ENCODE measurements at places on chromosomes 5 and 9.

- no peak for DNase-seq
Observed at GRCh38 chr9:109439378-109440116, 58.6 kb downstream of the PTPN3 start.

- DNase-seq = no peak
Observed at GRCh38 chr5:179120951-179121666, 60.9 kb downstream of the ZNF354C start.

- DNase-seq = no peak
Observed at GRCh38 chr5:154107756-154108155, 69.0 kb downstream of the MFAP3 start.

DNA sequence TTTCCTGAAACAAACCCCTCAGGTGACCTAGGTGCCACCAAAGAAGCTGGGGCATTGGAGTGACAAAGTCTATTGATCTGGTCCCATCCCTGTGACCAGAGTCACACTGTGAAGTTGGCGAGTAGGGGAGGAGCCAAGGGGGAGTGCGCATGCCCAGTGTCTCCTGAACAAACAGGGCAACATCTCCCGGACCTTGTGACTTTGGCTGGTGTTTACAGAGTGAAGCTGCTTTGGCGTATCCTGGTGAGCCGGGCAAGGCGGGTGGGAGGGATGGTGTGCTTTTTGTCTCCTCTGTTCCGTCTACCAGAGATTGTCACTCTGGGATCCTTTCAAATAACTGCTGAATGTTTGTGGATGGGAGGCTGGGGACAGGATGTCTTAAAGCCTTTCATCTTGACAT, 204.5 kb downstream of the HSPA4 start:
- no peak for DNase-seq

- DNase-seq = no peak
Observed at GRCh38 chr9:29213417-29214153, 1640.3 kb upstream of the C9orf72 start.

- no peak for DNase-seq
Observed at GRCh38 chr5:53355316-53355715, 125.1 kb upstream of the FST start.

DNA sequence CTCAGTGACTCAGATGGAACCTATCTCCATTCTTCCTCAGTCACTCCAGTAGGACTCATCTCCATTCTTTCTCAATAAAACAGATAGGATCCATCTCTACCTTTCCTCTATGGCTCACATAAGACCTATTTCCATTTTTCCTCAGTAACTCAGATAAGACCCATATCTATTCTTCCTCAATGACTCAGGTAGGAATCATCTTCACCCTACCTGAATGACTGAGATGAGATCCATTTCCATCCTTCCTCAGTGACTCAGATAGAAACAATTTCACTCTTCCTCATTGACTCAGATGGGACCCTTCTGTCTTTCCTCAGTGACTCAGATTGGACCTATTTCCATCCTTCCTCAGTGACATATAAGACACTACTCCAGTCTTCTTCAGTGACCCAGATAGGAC, 165.1 kb downstream of the FBXO4 start:
- DNase-seq = no peak

GRCh38 chr5:159409801-159410200, 79.5 kb upstream of the IL12B start:
- no peak for DNase-seq

GRCh38 chr5:68408345-68408871, 192.9 kb downstream of the PIK3R1 start:
- no peak for DNase-seq

- DNase-seq = no peak
Observed at GRCh38 chr9:95120781-95121370, 196.6 kb downstream of the FANCC start.

- no peak for DNase-seq
Observed at GRCh38 chr5:126963822-126964375, 66.5 kb downstream of the MARCHF3 start.

GRCh38 chr5:112772124-112772523, 34.4 kb downstream of the APC start:
- no peak for DNase-seq

DNA sequence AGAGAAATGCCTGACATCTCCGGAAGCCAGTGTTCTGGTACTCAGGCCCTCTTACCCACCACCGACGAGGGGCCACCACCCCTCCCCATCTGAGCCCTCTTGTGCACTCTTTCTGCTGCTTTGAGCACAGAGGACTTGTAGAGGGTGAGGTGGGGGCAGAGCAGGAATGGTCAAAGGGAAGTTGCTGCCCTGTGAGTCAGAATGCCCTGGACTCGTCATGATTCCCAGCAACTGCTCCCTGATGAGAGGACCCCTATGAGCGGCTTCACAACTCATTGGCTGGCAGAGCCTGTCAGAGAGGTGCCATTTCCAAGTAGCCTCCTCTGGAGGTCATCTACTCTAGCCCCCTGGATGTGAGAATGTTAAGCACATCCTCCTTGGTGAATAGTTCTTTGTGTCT, 845 bp downstream of the ECSCR start:
- peak; percentile 24 for DNase-seq

DNA sequence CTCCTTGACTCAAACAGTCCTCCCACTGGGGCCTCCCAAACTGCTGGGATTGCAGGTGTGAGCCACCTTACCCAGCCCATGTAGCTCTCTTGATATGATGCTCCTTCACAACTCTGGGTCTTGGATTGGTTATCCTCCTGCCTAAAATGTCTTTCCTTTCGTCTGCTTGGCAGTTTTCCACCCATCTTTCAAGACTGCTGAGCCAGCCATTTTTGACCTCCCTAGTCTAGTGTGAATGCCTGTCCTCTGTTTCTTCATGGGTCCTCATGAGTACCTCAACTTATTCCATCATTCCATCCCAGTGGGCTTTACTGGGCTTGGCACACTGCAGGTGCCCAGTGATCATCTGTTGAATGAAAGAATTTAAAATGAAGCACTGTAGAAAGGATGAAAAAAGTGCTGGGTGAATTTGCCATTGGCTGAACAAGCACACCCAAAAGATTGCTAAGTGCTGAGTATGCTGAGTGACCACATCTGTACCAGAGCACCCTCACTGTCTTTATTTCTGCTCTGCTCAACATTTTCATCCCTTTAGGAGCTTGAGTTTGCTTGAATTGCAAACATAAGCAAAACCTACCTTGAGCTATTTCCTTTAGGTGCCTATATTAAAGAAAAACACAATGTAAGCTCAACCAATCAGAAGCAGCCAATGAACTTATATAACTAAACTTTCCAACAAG, 84.8 kb upstream of the FAM169A start:
- no peak for DNase-seq

DNA sequence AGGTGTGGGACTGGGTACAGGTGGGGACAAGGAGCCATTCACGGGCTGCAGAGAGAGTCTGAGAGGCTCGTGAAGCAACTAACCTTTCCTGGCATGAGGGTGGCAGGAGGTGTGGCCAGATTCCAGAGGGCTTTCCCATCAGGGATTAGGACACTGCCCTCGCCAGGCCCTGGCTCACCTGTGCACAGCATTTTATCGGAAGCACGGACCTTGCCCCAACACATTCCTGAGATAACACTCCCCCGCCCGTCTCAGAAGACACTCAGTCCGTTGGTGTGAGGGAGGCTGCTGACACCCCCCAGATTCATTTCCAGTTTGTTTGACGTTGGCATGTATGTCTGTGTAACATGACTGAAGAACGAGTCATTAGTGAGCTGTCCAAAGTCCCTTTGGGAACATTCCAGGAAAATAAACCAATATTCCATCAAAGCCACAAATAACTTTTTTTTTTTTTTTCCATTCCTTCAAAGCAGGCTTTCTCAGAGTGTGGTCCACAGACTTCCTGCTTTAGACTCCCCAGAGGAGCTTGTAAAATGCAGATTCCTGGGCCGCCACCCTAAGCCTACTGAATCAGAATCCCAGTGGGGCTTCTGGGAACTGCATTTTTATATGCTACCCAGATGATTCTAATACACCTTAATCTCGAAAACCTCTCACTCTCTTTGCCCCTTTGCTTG, 23.4 kb downstream of the WWC1 start:
- peak; percentile 88 for DNase-seq

DNA sequence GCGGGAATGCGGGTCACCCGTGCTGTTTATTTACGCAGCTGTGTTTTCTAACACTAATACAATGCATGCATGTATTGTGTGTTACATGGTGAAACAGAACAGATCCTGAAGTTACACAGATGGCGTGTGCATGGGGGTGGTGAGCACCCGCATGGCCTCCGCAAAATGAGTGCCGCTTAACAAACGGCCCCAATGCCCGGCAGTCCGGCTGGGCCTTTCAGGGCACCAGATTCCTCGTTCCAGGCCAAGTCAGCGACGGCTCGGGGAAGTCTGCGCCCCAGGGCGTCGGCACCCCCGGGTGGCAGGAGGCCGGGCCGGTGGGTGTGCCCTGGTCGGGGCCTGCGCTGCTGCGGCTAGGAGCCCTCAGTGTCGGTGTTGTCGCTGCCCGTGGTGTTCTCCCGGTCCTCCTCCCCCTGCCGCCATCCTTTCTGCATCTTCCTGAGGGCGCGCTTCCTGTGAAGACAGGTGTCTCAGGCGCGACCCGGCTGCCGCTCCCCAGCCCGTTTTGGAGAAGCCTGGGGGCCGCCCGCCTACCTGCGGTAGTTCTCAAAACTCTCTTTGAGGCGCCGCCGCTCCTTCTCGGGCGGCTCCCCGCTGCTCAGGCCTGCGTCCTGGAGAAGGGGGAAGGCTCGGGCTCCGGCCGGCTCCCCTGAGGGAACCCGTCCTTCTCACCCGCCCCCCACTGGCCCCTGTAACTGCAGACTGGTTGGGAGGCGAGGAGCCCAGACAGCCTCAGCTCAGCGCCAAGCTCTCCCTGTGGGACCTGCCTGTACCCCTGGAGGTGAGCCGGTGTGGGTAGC, 605 bp upstream of the DNLZ start:
- no peak for DNase-seq

DNA sequence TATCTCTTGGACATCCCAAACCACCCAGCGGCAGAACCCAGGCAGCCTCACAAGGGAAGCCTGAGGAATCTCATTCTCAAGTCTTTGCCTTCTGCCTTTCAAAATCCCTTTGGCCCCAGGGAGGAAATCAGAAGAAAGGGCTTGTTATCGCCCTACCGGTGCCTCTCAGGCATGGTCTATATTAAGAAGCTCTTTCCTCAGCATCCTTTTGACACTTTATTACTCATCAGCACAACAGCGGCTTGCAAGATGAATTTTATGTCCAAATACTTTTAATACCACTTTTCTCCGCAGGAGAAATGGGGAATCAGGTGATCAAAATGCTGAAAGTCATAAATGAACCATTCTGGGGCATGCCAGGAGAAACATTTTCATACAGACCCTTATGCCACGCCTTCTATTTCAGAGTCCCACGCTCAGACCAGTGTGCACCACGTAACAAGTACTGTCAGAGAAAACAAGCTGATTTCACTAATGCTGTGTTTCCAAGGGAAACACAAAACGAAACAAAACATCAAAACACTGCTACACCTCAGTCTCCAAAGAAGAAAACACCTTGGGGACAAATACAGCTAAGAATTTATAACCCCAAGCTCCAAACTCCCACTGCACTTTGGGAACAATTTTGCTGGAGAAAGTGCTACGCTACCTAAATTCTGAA, 30.0 kb downstream of the RAPGEF1 start:
- DNase-seq = no peak

GRCh38 chr9:11064909-11065308, 452.1 kb upstream of the PTPRD start:
- DNase-seq = no peak

DNA sequence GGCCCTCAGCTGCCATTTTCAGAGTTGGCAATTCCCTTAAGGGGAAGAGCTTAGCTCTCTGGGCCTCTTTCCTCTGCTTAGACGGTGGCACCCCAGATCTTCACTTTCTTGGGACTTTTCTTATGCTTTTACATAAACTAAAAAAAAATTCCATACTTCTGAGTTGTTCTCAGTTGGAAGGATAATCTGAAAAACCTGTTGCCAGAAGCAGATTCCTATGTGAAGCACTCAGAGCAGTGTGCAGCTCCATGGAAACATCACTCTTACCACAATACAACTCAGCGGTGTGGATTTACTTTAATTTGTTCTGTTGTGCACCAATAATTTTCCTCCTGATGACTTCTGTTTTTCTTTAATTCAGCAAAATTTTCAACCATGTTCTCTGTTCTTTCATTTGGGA, 44.1 kb upstream of the MROH2B start:
- no peak for DNase-seq

DNA sequence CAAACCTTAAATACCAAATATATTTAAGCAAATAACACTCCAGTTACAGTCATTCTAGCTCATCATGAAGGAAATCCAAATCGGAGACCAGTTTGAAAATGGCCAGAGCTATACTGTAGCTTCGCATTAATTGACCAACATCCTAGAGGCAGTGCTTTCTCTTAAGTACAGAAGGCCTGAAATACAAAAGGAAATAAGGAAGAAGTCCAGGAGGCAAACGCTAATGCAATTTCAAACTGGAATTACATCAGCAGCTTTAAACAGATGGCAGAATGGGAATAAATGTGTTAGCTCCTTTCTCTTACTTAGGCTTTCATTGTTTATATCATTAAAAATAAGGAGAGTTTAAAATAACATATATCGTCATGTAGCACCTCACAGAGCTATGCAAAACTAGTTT, 197.0 kb downstream of the SEC61B start:
- no peak for DNase-seq

- DNase-seq = peak; percentile 13
Observed at GRCh38 chr5:32642276-32643002, 57.1 kb downstream of the SUB1 start.

DNA sequence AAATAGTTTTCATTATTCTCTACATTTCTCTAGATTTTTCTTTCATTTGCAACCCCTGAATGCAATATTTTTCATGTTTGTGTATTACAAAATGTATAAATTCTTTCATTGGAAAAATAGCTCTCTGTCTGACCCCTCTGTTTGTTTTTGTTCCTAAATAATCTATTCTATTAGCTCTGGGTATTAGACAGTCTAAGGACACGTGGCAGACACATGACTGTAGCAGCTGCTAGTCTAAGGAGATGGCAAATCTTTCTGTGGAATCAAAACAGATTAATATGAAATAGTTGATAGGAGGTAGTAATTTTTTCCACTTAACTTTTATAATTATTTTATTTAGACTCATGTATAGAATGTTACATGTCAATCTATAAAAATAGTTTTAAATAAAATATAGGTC, 21.4 kb upstream of the SPATA9 start:
- DNase-seq = no peak

- DNase-seq = no peak
Observed at GRCh38 chr5:95931079-95931833, 30.4 kb downstream of the ELL2 start.

GRCh38 chr9:112955550-112955949, 56.4 kb downstream of the ZNF883 start:
- DNase-seq = no peak

DNA sequence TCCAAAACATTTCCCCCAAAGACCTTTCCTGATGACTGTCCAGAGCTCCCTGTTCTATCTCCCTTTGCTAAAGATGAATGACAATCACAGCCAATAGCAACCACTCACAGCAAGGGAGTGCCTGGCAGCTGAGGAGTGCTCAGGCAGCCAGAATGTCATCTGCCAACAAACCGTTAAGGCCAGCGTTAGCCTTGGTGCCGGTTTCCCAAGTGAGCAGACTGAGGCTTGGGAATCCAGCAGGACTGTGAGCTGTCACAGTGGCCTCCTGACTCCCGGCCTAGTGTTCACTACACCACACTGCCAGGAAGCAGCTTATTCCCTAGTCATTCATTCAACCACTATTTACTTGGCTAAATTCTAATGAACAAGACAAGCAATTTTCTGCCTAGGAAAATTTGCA, 24.7 kb downstream of the STK10 start:
- no peak for DNase-seq

GRCh38 chr5:112931473-112931872, 9.4 kb upstream of the REEP5 start:
- DNase-seq = no peak

- no peak for DNase-seq
Observed at GRCh38 chr5:6358434-6358820, 19.9 kb downstream of the MED10 start.

Data from SW 1271 (cell line).